ENCODE measurements at places on chromosomes 7 and 10.

DNA sequence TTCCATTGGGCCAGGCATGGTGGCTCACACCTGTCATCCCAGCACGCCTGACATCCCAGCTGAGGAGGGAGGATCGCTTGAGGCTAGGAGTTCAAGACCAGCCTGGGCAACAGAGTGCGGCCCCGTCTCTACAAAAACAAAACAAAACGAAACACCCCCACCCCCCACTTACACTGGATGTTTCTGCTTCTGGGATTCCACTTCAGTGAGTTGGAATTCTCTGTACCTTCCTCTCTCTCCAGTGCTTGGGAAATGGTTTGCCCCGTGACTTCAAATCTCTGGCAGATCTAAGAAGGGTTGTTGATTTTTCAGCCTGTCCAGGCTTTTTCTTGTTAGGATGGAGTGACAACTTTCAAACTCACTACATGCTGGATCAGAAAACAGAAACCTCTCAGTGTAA, 106.9 kb downstream of the ANLN start:
- no peak for DNase-seq

GRCh38 chr7:140679186-140679585, 6.4 kb downstream of the ADCK2 start:
- DNase-seq, result no peak

DNA sequence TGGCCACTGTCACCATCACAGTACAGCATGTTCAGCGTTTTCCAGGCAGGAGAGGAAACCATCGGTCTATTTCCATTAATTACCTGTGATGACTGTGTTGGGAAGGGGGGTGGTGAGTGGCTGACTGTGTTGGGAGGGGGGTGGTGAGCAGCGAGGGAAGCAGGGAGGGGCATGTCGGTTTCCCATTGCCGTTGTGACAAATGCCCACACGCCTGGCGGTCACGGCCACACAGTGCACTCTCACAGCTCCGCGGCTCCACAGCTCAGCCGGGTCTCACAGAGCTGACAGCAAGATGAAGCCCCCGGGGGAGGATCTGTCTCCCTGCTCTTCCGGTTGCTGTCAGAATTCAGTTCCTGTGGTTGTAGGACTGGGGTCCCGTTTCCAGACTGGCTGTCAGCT, 39.0 kb downstream of the AP5Z1 start:
- no peak for DNase-seq

GRCh38 chr10:17494626-17495260, 40.3 kb upstream of the ST8SIA6 start:
- no peak for DNase-seq

DNA sequence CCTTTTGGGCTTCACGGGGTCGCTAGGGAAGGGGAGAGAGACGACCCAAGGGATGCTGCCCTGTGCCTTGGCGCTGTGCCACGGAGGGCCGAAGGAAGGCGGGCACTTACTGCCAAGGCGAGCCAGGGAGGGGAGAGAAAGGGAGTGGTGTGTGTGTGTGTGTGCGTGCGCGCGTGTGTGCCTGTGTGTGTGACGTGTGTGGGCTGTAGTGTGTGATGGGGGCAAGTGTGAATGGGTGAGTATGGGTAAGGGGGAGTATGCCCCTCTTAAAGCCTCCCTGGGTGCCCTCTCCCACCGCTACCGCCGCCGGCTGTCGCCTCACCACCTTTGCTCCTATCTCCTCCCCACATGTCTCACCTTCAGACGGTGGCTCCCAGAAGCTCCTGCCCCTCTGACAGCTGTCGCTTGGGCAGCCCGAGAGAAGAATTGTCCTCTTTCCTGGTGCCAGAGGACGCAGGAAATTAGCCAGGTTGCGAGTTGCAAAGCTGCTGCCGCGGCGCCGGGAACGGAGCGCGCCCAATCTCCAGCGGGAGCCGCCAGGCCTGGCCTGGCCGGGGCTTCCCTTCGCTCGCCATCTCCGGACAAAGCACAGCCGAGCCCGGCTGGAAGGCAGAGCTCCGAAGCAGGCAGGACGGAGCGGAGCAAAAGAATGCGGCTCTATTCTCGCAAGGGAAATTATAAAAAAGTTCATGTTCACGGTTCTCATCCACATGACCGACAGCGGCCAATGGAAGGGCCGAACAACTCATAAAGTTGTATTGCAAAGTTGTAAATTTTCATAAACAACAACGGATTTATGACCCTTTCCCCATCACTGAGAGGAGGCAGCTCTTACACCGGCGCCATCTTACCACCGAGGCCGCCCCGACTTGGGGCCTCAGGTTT, at the start of gene HOXA3:
Gene HOXA3, minus strand, starts transcription at position 653 of the 885 bp plus-strand sequence. CDS start 41,943 bp downstream, outside the sequence.
- no peak for DNase-seq
